ENCODE measurements at places on chromosomes 16 and 17.

DNA sequence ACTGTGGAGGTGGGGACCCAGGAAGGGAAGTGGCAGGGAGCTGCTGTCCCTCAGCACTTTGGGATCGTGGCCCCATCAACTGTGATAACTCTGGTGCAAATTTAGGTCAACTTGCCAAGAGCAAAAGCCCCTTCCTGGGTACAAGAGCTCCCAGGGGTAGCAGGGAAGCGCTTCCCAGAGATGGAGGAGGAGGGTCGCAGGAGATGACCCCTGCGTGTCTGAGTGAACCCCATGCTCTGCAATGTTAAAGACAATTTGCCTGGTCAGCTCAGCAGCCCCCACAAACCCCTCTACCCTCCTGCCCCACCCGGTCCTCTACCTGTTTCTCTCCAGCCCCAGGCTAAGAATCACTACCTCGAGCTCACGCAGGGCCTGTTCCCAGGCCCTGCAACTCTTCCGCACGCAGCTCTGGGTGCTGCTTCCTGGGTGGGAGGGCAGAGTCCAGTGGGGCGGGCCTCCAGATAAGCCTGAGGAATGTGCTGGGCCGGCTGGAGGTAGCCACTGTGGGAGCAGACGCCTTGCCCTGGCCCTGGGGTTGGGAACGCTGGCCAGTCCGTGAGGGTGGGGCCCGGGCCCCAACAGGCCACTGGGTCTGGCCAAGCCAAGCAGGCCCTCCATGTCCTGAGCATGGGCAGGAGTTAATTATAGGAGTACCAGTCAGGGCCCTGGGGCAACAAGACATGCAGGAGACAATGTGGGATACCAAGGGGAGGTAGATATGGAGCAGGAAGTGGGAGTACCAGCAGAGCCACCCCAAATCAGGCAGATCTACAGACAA, 6.1 kb downstream of the DOK4 start:
- peak; percentile 83 for DNase-seq

- peak; percentile 41 for DNase-seq
Measured at GRCh38 chr17:72305472-72305871, 184.7 kb downstream of the SOX9 start.

DNA sequence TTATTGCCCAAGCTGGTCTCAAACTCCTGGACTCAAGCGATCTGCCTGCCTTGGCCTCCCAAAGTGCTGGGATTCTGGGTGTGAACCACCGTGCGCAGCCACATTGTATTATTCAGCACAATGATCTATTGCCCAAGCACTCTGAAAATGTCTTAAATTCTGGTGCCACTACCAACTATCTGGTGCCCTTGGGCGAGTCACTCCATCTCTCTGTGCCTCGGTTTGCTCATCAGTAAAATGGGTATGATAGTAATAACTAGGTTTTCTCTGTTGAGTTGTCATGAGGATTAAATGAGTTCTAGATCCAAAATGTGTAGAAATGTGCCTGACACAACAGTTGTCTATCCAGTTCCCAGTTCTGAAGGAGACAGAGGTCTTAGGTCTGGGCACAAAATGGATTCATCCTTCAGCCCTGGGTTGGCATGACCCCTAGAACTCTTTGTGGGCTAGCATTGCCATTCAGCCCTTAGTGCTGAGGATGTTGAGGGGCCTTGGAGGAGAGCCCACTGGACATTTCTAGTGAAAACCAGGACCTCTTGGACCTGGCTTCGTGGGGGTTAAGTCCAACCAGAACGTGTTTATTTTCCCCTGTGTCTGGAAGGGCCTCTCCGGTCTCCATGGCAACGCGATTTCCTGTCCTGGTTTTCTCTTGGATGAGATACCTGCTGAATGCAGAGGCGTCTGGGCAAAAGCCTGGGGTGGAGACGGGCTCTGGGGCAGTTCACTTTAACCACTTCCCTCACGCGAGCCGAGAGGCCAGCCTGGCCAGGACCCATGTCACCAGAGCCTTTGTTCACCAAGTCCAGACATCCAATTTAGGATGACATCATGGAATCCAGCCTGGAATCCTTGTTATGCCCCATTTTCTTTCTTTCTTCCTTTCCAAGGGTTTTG, 43.7 kb upstream of the TNRC6A start:
- peak; percentile 75 for DNase-seq

GRCh38 chr17:15654886-15655561, 29.1 kb downstream of the TRIM16 start:
- DNase-seq = no peak

Data from AG08396 (cell line).